ENCODE measurements at places on chromosomes 3 and 15. TPM values are rescaled to one million over a fixed set of nuclear protein-coding genes. Genes with fewer than 3 reads are reported as not detected.

IL12A gene
- 3.1 TPM for total RNA-seq

MITF gene
- total RNA-seq = not detected

ZFYVE19 gene
- 17.1 TPM for total RNA-seq

BCHE gene
- total RNA-seq = 16.8 TPM

POTEB gene
- total RNA-seq = not detected

CYP19A1 gene
- 1.2 TPM for total RNA-seq

STAC gene
- not detected for total RNA-seq

GRCh38 chr3:137796993-137797392, 32.9 kb downstream of the SOX14 start:
- no peak for DNase-seq

DNA sequence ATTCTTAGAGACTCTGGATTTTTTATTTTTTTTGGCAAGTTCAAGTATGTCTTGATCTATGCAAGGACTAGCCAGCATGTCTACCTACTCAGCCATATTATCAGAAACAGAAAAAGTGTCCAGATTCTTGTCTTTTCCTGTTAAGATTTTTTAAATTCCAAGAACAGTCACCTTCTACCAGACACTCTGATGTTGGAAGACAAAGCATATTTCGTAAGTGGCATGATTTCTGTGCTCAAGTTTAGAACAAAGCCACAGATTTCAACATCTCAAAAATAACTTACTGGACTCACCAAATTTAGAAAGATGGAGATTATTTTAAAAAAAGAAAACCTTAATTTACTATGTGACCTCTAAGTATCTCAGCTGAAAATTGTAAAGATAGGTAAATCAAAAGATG, 61.9 kb downstream of the GOLGA6L7 start:
- DNase-seq = no peak

DNA sequence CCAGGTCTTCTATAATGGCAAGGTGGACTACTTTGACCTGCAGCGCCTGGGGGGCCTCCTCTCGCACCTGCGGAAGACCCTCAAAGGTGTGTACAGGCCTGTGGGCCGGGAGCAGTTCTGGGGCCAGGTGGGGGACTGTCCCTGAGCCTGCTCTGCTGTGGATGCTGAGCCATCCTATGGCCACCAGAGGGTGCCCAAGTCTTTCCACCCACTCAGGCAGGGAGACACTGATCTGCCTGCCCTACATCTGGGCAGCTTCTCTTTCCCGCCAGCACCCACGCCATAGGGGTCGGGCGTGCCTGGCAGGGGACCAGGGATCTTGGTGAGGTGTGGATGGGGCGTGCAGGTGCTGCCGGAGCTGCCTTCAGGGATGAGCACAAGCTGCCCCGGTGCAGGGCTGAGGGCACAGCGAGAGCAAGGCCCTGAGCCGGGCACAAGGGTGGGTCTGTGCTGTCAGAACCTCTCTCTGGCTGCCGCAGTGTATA, 14.1 kb downstream of the RNF123 start:
- DNase-seq = no peak

DNA sequence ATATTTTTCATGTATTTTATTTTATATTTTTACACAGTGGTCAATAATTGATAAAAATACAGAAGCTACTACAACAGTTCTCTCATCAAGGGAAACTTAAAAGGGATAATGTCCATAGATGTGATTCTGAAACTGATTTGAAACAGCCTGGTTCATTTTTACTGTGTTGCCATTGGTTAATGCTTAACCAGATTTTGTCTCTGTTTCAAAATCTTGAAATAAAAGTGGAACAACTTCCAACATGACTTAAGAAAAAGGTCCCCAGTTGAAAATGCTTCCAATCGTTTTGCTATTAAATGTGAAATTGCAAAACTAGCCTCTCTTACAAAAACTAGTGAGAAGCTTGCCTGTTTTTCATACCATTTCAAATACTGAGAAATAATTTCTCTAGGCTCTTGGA, 240.7 kb downstream of the LPP start:
- DNase-seq = no peak

GRCh38 chr3:54563501-54564200, 364.2 kb downstream of the LRTM1 start:
- DNase-seq = no peak

GRCh38 chr3:171558188-171558696, 98.0 kb upstream of the TNIK start:
- no peak for DNase-seq

DNA sequence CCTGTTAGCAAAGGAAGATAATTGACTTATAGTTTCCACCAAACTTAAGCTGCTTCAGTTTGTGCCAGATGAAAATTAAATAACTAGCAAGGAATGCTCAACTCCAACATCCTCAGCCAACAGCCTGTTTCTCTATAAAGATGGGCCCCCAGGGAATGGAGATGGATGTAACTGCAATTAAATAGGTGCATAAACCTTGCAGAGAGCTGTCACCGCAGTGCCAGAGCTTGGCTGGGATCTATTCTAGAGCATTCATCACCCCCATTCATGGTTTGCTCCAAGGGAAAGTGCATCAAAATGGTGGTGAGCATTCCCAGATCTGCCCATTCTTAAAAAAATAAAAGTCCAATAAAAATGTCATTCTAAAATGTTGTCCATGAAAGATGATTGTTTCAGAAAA, 19.7 kb upstream of the RORA start:
- DNase-seq = no peak

- no peak for DNase-seq
Measured at GRCh38 chr15:85831415-85832113, 36.8 kb upstream of the KLHL25 start.

All from GM12878 (cell line).